IMR-90 (cell line): ENCODE measurements at places on chromosomes 7 and 10. TPM values are rescaled to one million over a fixed set of nuclear protein-coding genes. Genes with fewer than 3 reads are reported as not detected.

Gene CALCR
- not detected in 2 replicates for total RNA-seq

DNA sequence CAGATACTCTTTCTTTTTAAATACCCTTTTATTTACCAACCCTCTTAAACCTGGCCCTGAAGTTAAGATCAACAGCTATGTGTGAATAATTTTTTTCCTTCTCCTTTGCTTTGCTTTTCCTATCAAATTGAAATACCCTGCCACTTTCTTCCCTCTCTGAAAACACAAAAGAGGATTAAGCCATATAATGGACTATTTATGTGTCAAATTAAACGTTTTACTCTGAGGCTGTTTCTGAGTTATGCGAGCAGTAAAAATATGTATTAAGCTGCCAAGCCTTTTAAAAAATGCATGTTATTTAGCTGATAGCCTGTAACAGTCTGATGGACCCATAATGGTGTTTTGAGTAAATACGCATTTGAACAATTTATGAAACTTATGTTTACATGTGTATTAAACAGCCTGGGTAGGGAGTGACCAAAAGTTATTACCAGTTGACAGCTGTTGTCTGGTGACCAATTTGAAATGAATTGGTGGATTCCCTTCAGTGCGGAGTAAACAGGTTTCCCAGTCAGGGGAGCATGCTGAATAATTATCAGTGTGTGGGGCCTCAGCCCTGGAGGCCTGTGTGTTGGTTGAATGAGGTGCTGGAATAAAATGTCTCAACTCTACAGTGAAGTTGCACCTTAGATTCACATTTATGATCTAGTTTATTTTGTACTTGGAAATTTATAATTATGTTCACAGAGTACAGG lies 89.6 kb downstream of the AUTS2 start:
- DNase-seq: no peak

- no peak for DNase-seq
These were observed 98.1 kb downstream of the CYP26A1 start for GRCh38 chr10:93171837-93172236.

Gene GSTO2
- total RNA-seq: 1.9 and 2.3 TPM in 2 replicates

- no peak for DNase-seq
These were observed 4.2 kb upstream of the ACSL5 start for GRCh38 chr10:112369495-112370423.

Gene LRGUK
- under 0.01 TPM in 1 of 2 replicates, not detected in the other for total RNA-seq

- no peak for DNase-seq
These were observed 2.5 kb downstream of the TMEM178B start for GRCh38 chr7:141076377-141076776.
